ENCODE measurements at places on chromosomes 12 and 14.
A peak's percentile ranks its signal among the peaks of the same experiment; 100 is the strongest.

GRCh38 chr12:64123448-64123847 is 98.6 kb downstream of the KICS2 start:
- DNase-seq = no peak

DNA sequence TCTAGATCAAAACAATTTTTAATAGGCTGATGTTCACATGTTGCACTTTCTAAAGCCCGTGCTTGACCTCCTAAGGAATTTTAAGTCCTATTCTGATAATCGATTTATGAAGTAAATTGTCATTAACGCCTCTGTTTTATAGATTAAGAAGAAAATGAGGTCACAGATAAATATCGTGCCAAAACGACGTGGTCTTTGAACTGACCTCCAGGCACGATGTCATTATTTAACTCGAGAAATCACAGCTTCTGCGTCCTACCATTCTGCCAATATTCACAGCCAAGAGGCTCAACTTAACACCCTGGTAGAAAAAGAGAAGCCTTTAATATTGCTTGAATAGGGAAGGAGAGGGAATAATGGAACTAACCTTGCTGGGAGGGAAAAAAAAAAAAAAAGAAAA is 888 bp upstream of the EEA1 start:
- DNase-seq = no peak

DNA sequence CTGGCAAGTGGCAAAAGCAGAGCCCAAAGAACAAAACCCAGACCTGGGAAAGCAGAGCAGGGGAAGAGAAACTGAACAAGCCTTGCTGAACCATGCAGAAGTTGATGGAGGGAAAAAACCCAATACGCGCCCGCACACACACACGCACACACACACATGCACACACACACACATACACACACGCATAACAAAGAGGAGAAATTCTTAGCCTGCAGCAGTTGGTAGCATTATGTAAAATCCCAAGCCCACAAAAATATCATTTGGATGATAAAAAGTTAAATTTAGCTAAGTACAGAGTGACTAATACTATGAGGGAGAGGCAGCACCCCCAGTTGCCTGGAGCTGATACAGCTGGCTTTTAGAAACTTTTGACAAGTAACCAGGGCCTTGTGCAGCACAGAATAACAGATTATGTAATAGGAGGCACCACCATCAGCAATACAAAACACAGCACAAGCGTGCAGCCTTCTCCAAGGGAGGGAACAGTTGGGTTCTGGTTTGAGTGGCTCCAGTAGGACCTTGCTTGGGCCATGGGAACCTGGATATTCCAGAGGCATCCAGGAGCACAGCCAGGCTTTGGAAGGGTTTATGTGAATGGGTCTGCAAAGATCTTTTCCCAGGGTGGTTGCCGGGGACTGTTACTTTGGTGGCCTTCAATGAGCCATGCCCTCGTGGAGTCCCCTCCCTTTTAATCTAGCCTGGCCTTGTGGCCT is 35.3 kb downstream of the PITPNM2 start:
- no peak for DNase-seq

DNA sequence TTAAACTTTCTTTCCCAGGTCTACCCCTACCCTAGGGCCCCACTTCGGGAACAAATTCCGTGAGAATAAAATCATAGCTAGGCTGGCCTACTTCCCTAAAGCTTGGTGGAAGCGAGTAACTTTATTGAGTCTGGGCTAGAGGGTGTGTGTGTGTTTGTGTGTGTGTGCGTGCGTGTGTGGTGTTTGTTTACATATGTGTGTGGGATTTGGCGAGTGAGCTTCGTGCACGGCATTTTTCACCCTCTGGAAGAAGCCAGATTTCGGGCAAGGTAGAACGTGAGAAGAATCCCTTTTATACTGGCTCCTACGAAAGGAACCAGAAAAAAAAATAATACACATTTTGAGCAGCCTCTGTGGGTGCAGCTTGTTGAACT is 7.5 kb upstream of the LHX5 start:
- DNase-seq = no peak

- DNase-seq = no peak
These were observed 212.7 kb downstream of the ERC1 start for GRCh38 chr12:1203735-1204019.

GRCh38 chr12:19138551-19138950 is 9.0 kb downstream of the PLEKHA5 start:
- no peak for DNase-seq

GRCh38 chr14:89187501-89187900 is 229.5 kb downstream of the FOXN3 start:
- DNase-seq = no peak

GRCh38 chr12:93115646-93116045 is 186.6 kb upstream of the EEA1 start:
- DNase-seq = no peak

GRCh38 chr12:49133590-49133989 is 2.4 kb upstream of the TUBA1B start:
- no peak for DNase-seq

GRCh38 chr12:30999723-31000122 is 73.2 kb downstream of the TSPAN11 start:
- no peak for DNase-seq

- DNase-seq = no peak
These were observed 125.5 kb downstream of the TMTC3 start for GRCh38 chr12:88267630-88268029.

DNA sequence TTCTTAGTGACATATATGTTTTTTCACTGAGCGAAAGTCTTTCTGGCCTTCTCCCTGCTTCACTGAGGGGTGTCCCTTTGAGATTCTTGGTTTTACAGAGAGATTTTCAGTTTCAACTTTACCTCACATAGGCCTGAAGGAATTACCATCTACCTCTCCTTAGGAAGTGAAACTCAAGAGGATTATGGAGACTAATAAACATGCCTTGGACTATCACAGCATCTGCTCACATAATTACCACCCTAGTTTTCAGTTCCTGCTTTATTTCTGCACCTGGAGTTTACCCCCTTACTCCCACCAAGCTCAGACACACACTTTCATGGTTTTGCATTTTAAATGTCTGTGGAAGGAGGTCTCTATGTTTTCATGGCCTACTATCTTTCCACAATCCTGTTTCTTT is 118.3 kb upstream of the SCAF11 start:
- no peak for DNase-seq

- no peak for DNase-seq
These were observed 2.5 kb upstream of the LRRK2 start for GRCh38 chr12:40222247-40222646.

DNA sequence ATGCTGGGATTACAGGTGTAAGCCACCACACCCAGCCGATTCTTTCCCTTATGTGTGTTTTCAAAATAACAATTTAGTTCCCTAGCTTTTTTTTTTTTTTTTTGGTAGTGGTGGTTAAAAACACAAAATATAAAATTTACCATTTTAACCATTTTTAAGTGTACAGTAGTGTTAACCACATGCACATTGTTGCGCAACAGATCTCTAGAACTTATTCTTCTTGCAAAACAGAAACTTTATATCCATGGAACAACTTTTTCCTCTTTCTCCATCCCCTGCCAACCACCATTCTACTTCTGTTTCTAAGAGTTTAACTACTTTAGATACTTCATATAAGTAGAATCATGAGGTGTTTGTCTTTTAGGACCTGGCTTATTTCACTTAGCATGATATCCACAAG is 1.1 kb upstream of the NDUFA12 start:
- no peak for DNase-seq

GRCh38 chr12:75991753-75992152 is 39.8 kb downstream of the PHLDA1 start:
- no peak for DNase-seq

- DNase-seq = no peak
These were observed 51.8 kb downstream of the ZNF664 start for GRCh38 chr12:124024776-124025175.

GRCh38 chr12:59453475-59453874 is 142.4 kb upstream of the SLC16A7 start:
- DNase-seq = no peak

- DNase-seq = no peak
These were observed 270.3 kb downstream of the CCDC91 start for GRCh38 chr12:28460420-28461130.

DNA sequence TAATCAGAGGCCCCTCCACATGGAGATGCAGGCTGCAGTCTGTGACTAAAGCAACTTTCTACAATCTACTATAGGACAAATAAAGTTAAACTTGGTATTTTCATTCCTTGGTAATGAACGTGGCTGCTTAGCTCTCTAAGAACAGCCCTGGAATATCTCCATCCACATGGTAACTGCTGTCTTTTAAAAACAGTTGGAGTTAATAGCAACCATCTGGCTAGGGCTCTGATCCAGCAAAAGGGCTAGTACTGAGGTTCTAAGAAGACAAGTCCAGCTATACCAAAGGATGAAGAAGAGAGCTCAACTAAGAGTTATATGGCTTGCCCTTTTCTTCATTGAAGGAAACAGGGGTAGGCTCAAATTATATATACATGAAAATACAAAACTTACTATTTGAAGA is 920.1 kb downstream of the FLRT2 start:
- DNase-seq = no peak

- DNase-seq = no peak
These were observed 126.3 kb upstream of the DYRK2 start for GRCh38 chr12:67522222-67522621.

DNA sequence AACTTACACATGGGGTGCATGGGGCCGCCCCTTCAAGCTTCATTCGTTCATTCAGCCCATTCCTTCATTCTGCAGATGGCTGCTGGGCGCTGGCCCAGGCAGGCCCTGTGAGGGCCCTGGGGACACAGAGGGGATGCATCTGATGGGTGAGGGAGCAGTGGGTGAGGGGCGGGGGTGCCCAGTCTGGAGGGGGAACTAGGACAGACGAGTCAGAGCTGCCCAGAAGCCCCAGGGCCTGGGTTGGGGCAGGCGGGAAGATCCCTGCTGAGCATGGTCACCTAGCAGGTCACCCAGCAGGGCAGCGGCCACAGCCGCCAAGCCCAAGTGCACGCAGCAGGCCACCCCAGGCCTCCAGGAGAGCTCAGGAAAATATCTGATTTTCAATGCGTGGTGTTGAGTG is 14.1 kb downstream of the TRMT61A start:
- no peak for DNase-seq

GRCh38 chr12:42969355-42969754 is 379.8 kb upstream of the PRICKLE1 start:
- no peak for DNase-seq

- DNase-seq = no peak
These were observed 1315.3 kb downstream of the TMEM121 start for GRCh38 chr14:106841701-106842100.

- DNase-seq = no peak
These were observed 4.3 kb downstream of the RTL1 start for GRCh38 chr14:100898935-100899883.

- DNase-seq = no peak
These were observed 95.3 kb downstream of the BCAT1 start for GRCh38 chr12:24853588-24853987.

DNA sequence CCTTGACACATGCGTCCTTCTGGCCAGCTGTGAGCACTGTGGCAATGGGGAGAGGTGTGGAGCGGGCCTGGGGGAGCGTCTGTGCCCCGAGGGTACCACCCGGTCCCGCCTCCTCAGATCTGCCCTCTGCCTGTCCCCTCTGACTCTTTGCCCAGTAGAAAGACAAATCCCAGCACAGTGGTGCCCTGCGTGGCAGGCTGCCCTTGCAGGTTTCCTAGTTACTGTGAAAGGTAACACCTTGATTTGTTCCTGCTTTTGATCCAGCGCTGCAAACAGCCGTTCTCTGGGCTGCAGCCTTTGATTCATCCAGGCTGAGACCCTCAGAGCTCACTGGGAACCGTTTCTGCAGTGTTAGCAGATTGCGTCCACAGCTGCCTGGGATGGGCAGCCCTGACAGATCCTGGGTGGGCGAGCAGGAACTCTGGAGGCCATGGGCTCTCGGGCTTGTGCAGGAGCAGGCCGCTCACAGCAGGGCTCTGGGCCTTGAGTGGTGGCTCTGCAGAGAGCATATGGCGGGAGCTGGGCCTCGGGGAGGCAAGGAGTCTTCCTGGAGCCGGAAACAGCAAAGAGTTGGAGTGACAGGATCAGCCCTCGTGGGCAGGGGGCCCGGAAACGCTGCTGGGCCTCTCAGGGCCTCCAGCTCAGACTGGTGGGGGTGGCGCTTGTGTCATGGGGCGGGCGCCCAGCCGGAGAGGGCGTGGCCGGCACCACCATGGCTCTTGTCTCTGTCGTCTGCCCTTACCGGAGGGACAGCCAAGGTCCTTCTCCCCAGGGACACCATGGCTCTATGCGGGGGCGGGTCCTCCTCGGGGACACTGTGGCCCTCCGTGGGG is 16.6 kb downstream of the FBRSL1 start:
- peak; percentile 83 for DNase-seq

- no peak for DNase-seq
These were observed 1650.9 kb upstream of the SEL1L start for GRCh38 chr14:83184531-83184930.

All from activated CD4-positive, alpha-beta T cell treated with anti-CD3 and anti-CD28 coated beads for 48 hours (primary cell).